ENCODE measurements at places on chromosomes 3 and 15. TPM values are rescaled to one million over a fixed set of nuclear protein-coding genes. Genes with fewer than 3 reads are reported as not detected.
A peak's percentile ranks its signal among the peaks of the same experiment; 100 is the strongest.

The ACKR4 gene
- total RNA-seq: not detected

The XIRP1 gene
- not detected for total RNA-seq

The C3orf70 gene
- 3.6 TPM for total RNA-seq

The NLGN1 gene
- total RNA-seq: 6.0 TPM

The FGF12 gene
- 0.69 TPM for total RNA-seq

The CTXN2 gene
- total RNA-seq: not detected

The MYRIP gene
- total RNA-seq: not detected

The GCSAM gene
- not detected for total RNA-seq

The ITIH1 gene
- total RNA-seq: not detected

The HYAL1 gene
- total RNA-seq: 0.06 TPM

The RBPMS2 gene
- not detected for total RNA-seq

The COL6A6 gene
- total RNA-seq: 0.21 TPM

- no peak for DNase-seq
Observed at GRCh38 chr3:63654931-63655330, 2.5 kb downstream of the SNTN start.

DNA sequence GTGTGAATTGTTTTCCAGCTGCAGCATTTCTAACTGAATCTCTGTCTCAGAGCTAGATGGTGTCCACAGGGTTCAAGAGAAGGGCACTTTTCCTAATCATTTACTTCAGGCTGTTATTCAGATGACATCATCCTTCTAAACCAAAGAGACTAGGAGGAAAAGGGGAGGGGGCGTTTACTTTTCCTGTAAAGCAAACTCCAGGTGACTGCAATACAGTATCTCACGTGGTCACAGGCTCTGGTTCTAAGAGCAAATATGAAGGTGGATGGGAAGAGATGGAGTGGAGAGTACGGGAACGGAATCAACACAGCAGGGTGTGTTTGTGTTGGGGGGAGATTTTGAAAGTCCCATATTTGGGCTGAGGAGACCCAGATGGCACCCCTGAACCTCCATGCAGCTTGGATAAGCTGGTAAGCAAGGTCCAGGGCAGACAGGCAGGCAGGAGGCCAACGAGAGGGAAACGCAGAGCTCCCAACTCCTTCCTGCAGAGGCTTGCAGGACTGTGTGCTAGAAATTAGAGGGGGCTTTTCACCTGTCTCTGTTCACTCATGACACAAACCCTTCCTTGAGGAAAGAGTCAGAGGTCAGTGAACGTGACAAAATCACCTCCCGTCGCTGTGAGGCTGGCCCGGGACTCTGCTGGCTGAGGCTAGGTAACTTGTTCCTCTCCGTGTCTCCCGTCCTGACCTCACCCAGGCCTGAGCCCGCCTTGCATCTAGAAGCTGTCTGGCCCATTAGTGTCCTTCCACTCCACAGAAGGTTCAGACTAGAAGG lies 151.2 kb downstream of the OPA1 start:
- no peak for DNase-seq

GRCh38 chr3:26058901-26059321 lies 269.0 kb downstream of the OXSM start:
- DNase-seq: no peak

GRCh38 chr3:15427981-15428380 lies 583 bp downstream of the EAF1 start:
- DNase-seq: no peak

- DNase-seq: no peak
Observed at GRCh38 chr3:45608885-45609284, 14.3 kb downstream of the LIMD1 start.

GRCh38 chr3:172249039-172249438 lies 199.2 kb downstream of the GHSR start:
- DNase-seq: no peak

GRCh38 chr3:38346587-38347410 lies at the start of gene XYLB:
TSS of gene XYLB (plus strand) at chr3:38346785. CDS start at chr3:38346869, 84 bp downstream.
- peak; percentile 86 for DNase-seq

GRCh38 chr3:129481766-129482332 lies 41.8 kb downstream of the IFT122 start:
- DNase-seq: no peak

DNA sequence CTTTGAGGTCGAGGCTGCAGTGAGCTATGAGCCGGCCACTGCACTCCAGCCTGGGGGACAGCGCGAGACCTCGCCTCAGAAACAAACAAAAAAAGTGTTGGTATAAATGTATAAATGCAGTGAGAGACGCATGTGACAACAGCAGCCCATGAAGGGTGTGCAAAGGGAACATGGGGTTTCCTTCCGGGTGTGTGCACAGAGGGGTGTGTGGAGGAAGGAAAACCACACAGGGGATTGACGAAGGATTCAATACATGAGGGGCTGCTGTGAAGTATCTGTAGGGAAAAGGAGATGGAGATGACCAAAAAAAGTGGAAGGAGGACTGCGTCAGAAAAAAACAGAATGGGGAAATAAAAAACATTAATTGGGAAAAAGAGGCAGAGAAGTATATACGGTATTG lies 1.1 kb downstream of the MTFMT start:
- DNase-seq: no peak

DNA sequence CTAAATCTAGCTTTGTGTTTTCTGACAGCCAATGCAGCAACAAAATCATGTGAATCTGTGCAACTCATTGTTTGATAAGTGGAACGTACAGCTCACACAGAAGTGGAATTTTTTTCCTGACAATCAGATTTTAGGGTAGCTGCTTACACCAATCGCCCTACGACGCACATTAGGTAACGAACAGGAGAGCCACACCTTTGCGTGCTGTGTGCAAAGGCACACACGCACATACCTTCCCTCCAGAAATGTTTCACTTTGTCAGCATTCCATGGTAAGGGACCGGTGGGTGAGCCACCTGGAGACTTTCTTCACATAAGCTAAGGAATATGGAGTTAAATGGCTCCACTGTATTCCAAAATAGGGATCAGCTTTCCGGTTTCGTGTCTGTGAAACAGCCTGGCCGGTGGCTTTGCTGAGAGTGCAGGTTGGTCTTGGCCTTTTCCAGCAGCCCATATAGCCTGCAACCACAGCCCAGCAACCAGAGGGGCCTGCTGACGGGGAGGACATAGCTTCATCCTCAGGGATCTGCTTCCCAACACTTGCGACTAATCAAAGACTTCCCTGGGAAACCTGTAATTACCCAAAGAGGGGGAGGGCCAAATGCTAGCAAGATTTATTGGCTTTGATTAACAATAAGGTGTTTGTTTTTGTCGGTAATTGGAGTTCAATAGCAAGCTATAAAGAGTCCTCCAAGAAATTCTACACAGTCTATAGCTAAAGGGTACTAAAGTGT lies 145.3 kb downstream of the ADAMTS17 start:
- DNase-seq: no peak

DNA sequence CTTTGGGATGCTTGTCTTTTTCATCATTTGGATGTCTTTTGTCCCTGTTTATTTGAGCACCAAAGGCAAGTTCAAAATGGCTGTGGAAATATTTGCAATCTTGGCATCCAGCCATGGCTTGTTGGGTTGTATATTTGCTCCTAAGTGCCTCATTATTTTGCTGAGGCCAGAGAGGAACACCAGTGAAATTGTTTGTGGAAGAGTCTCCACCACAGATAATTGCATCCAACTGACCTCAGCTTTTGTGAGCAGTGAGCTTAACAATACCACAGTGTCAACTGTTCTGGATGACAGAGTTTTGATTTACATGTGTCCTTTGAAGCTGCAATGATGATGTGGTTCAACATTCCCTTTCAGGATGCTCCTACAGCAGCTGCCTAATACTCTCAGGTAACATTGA lies 83.0 kb upstream of the KCNAB1 start:
- DNase-seq: no peak

DNA sequence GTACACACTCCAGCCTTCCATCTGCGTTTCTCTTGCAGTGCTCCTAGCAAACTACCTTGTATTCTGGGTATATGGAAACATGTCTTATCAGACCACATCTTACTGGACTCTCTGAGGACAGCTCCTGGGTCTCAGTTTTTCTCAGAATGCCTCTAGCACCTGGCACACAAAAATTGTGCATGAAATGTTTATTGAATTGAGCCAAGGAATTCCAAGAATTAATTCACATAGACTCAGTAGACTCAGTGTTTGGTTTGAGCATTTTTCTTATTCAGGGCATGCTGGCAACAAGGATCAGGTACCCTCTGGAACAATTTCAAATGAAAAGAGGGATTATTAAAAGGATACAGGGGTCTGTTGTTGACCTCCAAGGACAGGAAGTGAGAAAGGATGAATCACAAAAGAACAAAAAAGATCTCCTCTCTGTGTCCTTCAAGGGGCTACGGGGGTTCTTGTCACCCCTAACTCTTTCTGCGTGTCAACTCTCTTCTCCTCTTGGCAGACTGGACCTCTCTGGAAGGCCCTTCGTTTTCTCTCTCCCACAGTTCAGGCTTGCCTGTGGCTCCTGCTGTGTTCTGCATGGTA lies 270.0 kb upstream of the HES1 start:
- no peak for DNase-seq

GRCh38 chr3:23096041-23096440 lies 107.1 kb upstream of the UBE2E2 start:
- DNase-seq: no peak

DNA sequence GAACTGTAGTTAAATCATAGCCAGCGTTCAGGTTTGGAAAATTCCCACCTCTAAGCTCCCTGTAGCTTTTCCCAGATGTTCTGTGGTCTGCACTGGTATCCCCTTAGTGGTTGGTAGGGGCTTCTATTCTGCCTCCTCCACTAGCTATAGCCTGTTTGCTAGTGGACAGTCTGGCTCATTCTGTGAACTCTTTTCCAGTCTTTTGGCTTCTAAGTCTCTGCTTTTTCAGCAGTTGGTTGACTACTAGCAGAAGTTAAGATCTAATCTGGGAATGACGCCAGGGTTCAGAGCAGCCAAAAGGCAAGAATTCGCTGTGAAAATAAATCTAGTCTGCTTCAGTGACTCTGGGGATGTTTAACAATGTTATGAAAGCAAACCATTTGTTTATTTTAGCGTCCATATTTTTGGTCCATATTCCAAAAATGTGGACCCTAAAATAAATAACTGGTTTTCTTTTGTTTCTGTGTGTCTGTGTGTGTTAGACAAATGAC lies 73.7 kb upstream of the WDR72 start:
- no peak for DNase-seq

GRCh38 chr3:40847551-40847992 lies 322.8 kb downstream of the ZNF621 start:
- peak; percentile 20 for DNase-seq

- peak; percentile 56 for DNase-seq
Observed at GRCh38 chr15:63347074-63347857, 34.4 kb downstream of the CA12 start.

- peak; percentile 71 for DNase-seq
Observed at GRCh38 chr3:194269610-194270145, 81.5 kb downstream of the CPN2 start.

- peak; percentile 3 for DNase-seq
Observed at GRCh38 chr3:179348325-179349013, 960 bp downstream of the MFN1 start.

DNA sequence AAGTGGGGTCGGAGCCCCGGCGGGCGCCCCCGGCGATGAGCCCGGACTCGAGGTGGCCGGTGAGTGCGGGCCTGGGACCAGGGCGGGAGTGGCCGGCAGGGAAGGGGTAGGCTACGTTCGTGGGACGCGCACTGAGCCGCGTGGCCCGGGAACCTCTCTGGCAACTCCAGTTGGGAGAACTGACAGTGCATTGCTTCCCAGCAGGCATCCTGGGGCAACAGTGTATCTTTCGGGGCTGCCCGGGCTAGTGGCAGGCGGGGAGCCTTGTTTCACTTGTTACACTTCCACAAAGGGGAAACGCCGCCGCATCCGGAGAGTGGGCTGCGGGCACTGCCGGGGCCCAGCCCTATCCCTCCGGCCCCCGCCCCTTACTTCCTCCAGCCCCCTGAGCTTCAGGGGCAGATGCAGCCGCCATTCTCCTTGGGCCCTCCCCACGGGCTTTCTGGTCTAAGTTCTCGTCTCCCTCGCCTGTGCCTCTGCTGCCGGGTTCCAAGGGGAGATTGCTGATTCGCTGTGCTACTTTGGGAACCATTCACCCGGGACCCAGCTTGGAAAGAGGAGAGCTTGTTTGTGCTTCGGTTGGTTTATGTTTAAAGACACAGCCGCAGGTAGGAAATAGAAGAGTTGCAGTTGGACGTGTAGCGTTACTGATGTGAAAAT lies 675 bp downstream of the BRPF1 start:
- no peak for DNase-seq

- DNase-seq: peak; percentile 43
Observed at GRCh38 chr3:111764645-111765091, 94.4 kb upstream of the PHLDB2 start.

DNA sequence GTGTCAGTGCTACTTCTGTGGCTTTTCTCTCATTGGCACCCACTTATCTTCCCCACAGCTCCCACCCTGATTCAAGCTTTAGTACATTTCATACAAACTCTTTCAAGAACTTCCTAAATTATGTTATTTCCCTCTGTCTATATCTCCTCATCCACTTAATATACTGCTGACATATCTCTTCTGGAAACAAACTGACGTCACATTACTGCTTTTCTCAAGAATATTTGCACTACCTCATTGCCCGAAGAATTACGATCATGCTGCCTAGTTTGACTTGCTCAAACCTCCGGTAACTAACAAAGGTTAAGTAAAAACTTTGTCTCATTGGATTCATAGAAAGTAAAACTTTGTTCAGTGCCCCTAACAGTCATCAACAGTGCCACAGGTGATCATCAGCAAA lies 76.5 kb downstream of the STAC start:
- no peak for DNase-seq

- DNase-seq: no peak
Observed at GRCh38 chr3:144626835-144627234, 655.2 kb downstream of the DIPK2A start.

DNA sequence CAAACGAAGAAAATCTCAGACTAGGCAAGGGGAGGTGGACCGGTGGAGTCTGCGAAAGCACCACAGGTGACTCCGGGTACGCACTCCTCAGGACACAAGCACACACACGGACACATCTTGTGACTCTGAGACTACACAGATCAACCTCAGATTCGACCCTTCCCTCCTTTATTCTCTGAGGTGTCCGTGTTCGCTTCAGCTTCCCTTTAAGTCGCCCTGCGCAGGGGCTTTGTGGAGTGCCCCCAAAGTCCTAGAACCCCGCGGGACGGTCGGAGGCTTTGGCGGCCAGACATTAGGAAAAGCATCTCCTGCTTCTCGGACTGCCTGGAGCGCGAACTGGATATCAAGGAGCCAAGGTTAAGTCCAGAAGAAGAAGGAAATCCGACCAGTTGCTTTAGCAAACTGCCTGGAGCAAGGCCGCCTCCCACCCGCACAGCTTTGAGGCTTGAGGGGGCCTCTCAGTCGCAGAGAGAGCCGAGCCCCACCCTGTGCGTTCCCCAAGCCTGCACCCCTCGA lies 730 bp downstream of the DGKG start:
- no peak for DNase-seq

GRCh38 chr3:195829897-195830254 lies 18.1 kb upstream of the MUC4 start:
- DNase-seq: no peak

DNA sequence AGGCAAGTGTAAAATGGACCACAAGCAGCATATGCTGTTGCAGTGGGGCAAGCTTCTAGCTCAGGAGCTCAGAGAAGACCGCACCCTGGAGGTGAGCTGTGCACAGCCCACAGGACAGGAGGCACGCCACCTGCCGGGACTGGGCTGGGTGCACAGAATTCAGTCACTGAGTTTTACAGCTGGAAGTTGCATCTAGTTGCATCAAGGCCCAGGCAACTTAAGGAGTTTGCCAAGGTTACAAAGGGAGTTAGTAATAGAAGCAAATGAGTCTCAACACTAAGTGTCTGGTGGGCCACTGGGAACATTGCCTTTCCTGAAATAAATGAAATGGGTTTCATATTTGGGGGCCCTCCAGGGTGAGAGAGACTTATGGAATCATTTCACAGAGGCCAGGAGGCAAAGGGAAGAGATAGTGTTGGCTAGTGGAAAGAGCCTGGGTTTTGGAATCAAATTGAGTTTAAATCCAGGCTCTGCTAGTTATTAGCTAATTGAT lies 36.0 kb upstream of the TIMP4 start:
- DNase-seq: peak; percentile 66
